ENCODE measurements at places on chromosomes 13 and 19.

GRCh38 chr13:48010698-48011097 is 9.6 kb upstream of the SUCLA2 start:
- no peak for DNase-seq

DNA sequence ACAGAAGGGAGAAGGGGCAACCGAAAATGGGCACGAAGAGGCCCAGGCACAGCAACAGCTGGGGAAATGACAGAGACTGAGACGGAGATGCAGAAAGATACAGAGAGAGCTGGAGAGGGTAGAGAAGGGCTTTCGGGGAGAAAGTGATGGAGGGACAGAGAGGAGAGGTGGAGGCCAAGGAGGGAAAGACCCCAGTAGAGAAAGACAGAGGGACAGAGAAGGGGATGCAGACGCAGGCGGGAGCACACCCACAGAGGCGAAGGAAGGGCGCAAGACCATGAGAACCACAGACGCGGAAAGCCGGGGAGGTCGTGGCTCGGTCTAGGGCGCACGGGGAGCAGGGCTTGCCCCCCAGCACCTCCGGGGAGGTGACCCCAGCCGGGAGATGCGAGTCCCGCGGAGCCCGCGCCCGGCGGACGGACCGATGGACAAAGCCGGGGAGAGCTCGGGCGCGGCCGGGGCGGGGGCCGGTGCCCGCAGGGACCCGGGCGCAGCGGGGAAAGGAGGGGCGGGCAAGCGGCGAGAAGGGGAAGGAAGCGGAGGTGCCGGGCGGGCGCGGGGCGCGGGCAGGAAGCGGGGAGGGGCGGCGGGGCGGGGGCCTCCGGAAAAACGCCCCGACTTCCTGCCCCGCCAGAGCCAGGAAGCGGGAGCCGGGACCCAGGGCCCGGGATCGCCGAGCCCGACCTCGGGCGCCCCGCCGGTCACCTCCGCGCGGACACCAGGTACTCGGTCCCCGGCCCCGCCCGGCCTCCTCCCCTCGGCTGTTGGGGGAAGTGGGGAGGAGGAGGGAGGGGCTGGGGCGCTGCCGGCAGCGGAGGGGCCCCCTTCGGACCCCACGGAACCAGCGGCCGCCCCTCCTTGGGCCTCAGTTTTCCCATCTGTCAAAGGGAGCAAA is at the start of gene ARHGEF1:
Gene ARHGEF1, plus strand, starts transcription at position 617 of the 895 bp plus-strand sequence. CDS start 4,899 bp downstream, outside the sequence.
- DNase-seq: no peak

DNA sequence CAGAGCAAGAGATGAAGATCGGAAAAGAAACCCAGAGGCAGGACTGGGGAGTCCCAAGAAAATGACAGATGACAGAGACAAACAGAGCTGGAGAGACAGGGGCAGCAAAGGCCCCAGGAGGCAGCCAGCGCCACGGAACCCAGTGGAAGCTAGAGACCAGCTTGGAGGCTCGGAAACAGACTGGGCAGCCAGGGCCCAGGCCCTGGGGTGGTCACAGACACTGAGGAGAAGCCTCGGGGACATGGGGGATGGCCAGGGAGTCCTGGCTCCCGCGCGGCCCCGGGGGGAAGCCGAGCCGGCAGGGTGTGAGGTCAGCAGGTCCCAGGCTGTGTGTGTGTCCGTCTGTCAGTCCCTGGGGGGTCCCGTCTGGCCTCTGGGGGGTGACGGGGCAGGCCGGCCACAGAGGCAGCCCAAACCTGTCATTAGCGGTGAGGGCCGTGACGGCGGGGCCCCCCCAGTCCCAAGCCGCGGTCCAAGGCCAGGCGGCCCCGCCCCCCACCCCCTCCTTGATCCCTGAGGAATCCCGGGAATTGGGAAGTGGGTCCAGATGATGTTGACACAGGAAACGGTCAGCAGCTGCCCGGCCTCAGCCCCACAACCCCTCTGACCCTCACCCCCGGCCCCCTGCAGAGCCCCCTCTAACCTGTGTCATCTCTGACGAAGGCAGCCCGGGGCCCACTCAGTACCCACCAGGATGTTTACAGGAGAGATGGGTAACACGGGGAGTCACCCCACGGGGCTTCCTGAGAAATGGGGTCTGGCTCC is 2.5 kb upstream of the TMEM190 start:
- no peak for DNase-seq

- DNase-seq: no peak
Observed at GRCh38 chr19:43802216-43802951, at the start of gene LYPD5. Gene LYPD5, minus strand, starts transcription at chr19:43802447. Its CDS starts 67 bp downstream, at chr19:43802380.

DNA sequence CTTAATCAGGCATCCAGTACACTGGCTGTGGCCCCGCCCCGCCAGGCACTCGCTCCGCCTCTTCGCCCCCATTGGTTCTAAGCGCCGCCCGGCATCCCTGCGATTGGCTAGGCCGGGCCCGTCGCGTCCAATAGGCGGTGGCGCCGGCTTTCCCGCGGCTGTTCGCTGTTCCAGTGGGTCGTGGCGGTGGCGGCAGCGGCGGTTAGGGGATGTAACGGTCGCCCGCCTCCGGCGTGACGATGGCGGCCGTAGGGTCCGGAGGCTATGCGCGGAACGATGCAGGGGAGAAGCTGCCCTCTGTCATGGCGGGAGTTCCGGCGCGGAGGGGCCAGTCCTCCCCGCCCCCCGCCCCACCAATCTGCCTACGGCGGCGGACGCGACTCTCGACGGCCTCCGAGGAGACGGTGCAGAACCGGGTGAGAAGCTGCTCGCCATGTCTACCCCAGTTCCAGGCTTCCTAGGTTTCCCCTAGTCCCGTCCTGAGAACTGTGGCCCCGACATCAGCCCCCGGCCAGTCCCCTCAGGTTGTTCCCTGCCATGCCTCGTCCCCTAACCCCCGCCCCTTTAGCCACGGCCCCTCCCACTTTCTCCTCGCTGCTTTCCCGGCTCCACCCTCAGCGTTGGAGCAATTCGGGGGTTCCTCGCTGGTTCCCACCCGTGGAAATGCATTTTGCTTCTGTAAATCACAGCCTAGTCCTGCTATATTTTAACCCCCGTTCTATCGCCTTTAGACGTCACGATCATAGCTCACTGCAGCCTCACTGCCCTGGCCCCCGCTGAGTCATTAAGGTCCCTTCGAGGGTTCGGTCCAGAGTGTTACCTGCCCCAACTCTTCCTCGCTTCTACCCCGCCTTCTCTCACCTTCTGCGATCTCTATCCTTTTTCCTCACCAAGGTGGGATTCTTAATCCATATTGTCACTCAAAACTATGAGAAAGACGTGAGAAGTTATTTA is at the start of gene WDR62:
Gene WDR62, plus strand, starts transcription at position 165 of the 954 bp plus-strand sequence. Its CDS starts 75 bp downstream, at position 240.
- peak; percentile 99 for DNase-seq

GRCh38 chr13:25253702-25254101 is 33.6 kb downstream of the MTMR6 start:
- no peak for DNase-seq

GRCh38 chr19:4241824-4242430 is 5.0 kb upstream of the YJU2 start:
- no peak for DNase-seq

DNA sequence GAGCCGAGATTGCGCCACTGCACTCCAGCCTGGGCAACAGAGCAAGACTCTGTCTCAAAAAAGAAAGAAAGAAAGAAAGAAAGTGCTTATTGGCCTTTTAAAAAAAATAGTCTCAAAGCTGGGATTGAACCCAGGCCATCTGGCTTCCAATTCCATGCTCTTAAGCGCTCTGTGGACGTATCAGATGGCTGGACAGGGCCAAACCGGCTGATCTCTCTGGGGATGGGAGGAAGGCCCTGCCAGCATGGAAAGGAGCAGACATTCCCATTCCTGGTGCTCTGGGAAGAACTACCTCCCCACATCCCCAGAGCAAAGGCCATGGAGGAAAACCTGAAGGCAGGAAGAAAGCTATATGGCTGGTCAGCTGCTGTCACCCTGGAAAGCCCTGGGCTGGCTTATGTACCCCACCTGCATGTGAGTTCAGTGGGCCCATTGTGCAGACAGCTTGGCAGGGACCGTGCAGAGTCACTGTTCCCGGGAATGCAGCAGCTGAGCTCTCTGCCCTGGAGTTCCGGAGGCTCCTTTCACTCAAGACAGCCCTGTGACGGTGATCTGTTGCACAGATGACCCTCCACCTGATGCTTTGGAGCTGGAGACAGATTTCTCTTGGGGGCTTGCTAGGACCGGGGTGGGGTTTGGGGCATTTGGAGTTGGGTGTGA is 84.3 kb downstream of the SIPA1L3 start:
- DNase-seq: no peak

GRCh38 chr13:78102121-78102677 is 183.6 kb upstream of the EDNRB start:
- DNase-seq: no peak

DNA sequence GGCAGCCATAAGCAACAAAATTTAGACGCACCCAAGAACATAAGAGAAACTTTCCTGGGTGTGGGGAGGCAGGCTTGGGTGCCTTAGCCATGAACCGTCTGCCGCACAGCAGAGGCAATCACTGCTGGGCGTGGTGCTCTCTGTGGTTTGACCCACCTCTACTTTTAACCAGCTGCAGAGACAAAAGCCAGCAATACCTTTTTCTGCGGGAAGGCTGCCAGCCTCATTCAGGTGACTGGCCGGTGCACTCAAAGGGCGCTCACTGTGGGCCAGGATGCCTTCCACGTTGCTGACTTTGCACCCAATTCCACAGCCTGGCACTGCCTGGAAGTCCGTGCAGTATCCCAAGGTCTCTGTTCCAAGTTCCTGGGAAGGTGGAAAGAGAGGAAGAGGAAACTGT is 69.1 kb downstream of the ATP7B start:
- no peak for DNase-seq

DNA sequence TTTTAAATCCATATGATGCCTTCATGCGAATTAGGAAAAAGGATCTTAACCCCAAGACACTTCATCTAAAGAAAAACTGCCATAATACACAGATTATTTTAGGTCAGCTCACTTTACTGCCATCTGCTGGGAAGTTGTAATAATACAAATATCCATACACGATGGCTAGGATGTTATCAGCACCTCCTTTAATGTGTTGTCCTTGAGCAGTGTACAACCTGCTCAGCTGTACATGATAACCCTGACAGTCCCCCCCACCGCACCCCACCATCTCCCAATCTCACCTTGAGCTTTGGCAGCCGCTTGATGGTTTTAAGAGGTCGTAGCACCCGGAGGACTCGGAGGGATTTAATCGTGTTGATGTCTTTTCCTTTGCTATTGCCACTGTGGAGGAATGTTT is 112.2 kb downstream of the IER2 start:
- DNase-seq: peak; percentile 1

DNA sequence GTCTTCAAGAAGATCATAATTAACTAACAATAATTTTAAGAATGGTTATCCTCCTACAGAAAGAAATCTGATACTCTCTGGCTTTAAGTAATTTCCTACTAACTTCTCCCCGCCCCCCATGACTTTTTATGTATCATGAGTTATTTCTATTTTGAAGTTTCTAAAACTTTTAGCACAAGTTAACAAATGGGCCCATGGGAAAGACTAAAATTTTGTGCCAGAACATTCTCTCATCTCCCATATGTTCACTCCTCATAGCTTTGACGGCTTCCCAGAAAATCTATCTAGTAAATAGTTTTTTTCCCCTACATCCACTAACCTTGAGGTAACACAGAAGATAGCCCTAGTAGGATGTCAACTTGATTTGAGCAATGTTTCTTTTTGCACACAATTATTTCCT is 148.3 kb downstream of the POSTN start:
- no peak for DNase-seq

- DNase-seq: peak; percentile 12
Observed at GRCh38 chr19:19526581-19527370, 1.9 kb upstream of the YJEFN3 start.

GRCh38 chr19:57210381-57210780 is 19.1 kb downstream of the ZNF264 start:
- DNase-seq: no peak

DNA sequence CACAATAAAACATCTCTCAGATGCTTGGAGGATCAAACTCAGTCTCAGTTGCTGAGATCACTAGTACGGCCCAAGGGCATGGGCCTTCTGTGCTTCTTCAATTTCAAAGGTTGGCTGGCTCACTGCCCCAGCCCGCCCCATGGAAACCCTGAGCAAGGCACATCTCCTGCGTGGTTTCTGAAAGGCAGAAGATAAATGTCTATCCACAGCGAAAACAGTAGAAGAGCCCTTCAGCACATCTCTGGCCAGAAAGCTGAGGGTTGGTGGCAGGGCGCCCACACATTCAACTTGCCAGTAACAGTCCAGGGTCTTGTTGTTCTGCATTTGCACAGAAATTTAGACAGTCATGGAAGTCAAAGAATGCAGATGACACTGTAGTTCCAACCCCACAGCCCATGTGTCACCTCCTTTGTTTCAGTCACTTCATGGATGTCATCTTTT is 24.0 kb upstream of the KATNAL1 start:
- DNase-seq: no peak

DNA sequence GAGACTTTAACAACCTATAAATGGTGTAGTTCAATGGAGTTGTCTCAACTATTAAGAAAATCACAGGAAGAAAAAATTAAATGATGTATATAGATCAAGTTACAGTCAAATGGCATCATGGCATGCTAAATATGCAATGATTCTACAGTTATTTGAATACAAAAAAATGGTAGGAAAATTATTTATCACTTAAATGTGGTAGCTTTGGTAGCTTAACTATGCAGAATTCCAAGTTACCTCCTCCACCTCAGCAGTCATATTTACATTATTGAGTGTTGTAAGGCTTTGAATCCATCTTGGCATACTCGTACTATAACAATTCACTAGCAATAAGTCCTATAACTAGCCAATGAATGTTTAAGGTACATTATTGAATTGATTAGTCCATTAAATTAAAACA is 36.8 kb downstream of the CAB39L start:
- DNase-seq: no peak

DNA sequence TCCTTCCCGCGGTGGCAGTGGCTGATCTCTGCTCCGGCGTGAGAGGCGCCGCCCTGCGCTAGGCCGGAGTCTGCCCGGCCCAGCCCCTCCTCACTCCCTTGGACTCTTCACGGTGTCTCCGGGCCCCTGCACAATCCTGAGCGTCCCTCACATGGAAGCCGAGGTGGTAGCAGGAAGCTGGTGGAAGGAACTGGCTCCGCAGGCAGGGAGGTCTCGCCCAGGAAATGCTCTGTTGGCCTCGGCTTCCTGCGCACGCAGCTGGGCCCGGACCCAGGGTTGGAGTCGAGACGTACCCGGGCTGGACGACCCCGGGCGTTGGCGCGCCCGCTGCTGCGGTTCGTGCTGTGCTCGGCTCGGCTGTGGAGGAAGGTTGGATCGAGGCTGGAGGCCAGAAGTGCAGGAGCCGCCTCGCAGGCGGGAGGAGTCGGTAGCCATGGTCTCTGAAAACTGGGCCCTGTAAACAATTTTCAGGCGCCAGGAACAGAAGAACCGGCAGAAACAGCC is 46.3 kb downstream of the ZNF724 start:
- DNase-seq: peak; percentile 1

GRCh38 chr19:31427857-31428256 is 78.6 kb upstream of the TSHZ3 start:
- no peak for DNase-seq

Measured in C1 segment of cervical spinal cord (tissue), 14 donors.